Thymus (tissue), 14 donors: ENCODE measurements at places on chromosomes 5 and 9.

DNA sequence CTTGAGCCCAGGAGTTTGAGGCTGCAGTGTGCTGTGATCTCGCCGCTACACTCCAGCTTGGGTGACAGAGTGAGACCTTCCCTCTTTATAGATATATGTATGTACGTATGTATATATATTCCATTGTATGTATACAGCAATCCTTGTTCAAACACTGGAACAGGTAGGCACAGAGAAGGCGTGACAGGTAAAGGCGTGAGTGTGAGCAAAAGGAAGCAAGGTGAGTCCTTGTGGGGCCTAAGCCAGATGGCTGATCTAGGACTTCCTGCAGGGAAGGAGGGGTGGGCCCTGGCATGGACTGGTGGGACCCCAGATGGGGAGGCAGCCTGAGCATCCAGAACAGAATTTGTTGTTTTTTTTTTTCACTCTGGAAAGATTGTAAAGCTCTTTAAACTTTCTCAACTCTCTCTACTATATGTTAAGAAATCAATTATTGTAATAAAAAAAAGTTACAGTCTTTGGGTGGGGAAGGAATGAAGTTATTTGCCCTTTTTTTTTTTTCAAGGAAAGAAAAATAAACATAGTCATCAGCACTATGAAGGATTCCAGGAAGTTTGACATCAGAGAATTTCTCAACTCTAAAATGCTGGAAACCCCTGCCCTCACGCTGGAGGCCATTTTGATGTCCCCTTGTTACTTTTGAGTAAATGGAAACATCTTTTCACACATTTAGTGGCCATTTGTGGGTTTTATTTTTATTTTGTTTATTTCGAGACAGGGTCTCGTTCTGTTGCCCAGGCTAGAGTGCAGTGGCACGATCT, 38.9 kb upstream of the STXBP1 start:
- DNase-seq: no peak

- no peak for DNase-seq
Observed at GRCh38 chr5:173829826-173830225, 58.3 kb upstream of the CPEB4 start.

GRCh38 chr9:88342246-88342645, 46.0 kb upstream of the SPIN1 start:
- no peak for DNase-seq

GRCh38 chr5:31937226-31937625, 236.9 kb downstream of the GOLPH3 start:
- no peak for DNase-seq

DNA sequence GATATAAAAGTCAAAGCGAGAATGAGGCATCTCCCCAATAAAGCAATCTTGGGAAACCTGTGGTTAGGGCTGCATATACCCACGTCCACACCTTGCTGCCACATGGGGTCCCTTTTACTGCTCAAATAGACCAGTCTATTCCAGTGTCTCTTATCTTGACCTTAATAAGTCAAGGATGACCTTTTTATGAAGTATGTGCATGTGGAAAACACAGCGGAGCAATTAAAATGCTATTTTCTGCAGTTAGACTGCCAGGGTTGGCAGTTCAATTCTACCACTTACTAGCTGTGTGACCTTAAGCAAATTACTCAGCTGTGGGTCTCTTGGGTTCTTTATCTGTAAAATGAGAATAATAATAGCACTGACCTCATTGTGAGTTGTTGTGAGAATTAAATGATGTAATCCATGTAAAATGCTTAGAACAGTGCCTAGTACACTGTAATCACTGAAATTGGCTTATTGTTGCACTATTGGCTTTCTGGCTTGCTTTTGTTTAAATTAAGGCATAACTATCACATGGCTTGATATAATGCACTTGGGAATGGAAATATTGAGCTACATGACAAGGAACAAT, 67.8 kb upstream of the HSPB3 start:
- DNase-seq: no peak

- DNase-seq: no peak
Observed at GRCh38 chr5:56279979-56280378, 46.8 kb upstream of the ANKRD55 start.
